COR-L47 (cell line): ENCODE measurements at places on chromosomes 1 and 21.

- DNase-seq = no peak
These were observed 2.1 kb downstream of the TEX38 start for GRCh38 chr1:46673749-46674182.

DNA sequence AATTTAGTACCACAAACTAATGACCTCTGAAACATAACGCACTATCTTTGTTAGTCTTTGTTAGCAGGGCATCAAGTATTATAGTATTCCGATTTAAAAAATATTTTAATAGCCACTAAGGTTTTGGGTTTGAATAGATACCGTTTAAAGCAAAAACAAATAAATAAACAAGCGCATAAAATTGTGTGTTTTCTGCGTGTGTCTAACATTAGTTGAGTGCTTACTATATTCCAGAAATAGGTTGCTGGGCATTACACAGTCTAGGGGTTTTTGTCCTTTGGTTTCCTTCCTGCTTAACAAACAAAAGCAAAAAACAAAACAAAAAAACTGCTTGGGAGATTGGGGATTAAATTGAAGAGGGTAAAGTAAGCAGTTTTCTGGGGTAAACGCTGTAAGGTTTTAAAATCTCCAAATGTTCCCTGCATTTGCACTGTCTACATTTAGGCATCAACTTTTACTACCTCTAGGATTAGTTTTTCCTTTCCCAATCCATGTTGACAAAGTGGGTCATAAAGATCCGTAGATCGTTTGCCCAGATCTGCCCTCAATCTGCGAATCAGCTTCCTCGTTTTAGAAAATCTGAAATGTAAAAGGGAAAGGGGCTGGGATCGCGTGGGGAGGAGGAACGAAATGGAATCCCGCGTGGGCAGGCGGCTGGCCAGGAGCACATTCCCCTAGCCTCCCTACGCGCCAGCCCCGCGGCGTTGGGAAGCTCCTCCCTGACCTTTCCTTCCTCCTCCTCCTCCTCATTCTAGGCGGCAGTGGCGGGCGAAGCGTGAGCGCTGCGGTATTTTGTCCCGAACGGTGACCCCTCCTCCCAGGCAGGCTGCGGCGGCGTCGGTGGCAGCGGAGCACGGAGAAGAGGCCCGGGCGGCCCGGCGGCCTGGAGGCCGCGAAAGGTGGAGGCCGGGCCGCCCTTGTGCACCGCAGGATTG, at the start of gene KCTD3:
Gene KCTD3, plus strand, starts transcription at position 749 of the 935 bp plus-strand sequence. CDS start 382 bp downstream, outside the sequence.
- DNase-seq = peak; percentile 59

DNA sequence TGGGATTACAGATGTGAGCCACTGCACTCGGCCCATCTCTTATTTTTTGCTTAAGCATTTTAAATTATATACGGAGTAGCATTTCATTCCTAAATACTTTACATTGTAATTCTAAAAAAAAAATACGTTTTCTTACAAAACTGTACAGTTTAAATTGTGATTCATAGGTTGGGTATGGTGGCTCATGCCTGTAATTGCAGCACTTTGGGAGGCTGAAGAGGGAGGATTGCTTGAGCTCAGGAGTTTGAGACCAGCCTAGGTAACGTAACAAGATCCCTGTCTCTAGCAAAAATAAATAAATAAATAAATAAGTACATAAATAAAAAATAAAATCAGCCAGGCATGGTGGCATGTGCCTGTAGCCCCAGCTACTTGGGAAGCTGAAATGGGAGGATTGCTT, 24.6 kb downstream of the TBCE start:
- DNase-seq = no peak

GRCh38 chr1:98055457-98055856, 134.6 kb upstream of the DPYD start:
- no peak for DNase-seq

- no peak for DNase-seq
These were observed 12.4 kb downstream of the HHIPL2 start for GRCh38 chr1:222535455-222535854.

GRCh38 chr1:32056598-32056997, 16.1 kb upstream of the TMEM39B start:
- DNase-seq = no peak

GRCh38 chr1:183777328-183777727, 27.6 kb upstream of the RGL1 start:
- DNase-seq = no peak

DNA sequence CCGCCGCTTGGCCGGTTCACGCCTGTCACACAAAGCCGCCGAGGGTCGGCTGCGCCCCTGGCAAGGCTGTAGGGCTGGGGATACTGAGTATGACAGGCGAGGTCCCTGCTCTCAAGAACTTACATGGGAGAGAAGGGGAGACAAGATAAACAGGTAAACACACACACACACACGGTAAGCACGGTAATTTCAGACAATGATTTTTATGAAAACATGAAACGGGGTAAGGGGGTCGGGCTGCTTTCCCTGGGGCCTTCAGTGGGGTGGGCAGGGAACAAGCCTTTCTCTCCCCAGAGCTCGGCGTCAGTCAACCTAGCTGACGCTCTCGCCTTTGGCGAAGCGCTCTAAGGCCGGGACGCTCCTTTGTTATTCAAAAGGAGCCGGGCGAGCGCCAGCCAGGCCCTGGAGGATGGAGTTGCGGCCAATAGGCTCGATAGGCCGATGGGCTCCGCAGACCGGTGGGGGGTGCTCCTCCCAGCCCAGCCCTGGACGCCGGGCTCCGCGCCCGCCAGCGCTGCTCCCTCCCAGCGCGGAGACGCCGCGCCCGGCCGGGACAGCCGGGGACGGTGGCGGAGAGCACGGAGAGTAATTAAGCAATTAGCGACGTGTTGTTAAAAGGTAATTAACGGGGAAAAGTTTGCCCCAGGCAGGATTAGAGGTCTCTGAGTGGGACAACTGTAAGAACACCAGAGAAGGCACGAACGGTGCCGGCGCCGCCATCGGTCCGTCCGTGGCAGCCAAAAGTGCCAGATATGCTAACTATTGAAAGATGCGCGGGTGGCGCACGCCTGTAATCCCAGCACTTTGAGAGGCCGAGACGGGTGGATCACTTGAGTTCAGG, 950 bp upstream of the INKA2 start:
- DNase-seq = peak; percentile 72

GRCh38 chr1:161915051-161915503, 108.6 kb downstream of the OLFML2B start:
- no peak for DNase-seq

DNA sequence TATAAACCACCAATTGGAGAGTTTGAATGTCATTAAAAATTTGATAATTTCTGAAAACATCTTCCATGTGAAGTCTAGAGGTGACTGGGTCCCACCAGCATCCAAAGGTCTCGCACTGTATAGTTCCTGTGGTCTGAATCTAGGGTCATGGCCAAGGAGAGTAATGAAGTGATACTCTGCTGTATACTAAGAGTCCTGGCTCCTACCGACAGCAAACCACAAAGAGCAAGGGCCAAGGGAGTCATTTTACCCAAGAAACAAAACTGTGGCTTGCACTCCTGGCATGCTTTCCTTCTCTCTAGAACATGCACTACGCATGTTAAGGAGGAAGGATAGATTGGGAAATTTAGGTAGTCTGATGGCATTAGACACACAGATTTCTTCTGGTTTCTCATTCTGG, 115.6 kb downstream of the BRINP2 start:
- DNase-seq = no peak

DNA sequence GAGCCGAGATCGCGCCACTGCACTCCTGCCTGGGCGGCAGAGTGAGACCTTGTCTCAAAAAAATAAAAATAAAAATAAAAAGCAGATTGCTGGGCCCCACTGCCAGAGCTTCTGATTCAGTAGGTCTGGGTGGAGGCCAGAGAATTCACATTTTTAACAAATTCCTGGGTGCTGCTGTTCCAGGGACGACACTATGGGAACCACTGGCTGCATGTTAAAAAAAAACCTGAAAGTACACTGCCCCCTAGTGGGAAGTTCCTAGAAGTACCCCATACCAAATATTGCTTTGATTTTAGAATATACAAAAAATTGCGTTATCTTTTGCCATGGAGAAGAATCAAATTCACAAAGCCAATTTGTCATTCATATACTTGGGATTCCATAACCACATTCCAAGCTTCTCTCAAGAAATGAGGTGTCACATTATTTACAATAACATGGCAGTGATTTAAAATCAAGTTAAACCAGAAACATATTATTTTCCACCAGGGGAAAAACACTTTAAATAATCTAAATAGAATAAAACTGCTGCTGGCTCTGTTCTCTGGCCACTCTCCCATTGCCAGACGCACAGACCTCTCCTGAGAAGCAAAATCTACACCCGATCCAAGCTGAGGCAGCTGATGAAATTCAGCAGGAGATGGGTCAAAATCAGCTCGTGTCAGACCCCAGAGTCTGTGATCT, 27.4 kb downstream of the SYF2 start:
- DNase-seq = peak; percentile 36

DNA sequence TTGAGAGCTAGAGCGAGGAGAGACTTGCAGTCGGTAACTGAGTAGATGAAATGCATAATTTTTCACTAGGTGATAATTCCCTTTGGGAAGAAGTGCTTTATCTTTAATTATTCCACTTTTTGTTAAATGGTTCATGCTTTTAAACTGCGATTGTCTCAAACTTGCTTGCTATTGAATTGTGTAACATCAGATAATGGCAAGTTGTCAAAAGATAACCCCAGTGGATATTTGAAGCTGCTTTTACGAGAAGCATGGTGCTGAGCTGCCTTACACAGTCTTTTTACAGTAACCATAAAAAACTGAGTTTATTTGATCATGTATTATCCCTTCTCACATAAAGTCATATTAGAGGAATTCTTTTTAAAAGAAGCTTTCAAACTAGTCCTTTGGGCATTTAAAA, 30.2 kb downstream of the TMEM50B start:
- DNase-seq = no peak

DNA sequence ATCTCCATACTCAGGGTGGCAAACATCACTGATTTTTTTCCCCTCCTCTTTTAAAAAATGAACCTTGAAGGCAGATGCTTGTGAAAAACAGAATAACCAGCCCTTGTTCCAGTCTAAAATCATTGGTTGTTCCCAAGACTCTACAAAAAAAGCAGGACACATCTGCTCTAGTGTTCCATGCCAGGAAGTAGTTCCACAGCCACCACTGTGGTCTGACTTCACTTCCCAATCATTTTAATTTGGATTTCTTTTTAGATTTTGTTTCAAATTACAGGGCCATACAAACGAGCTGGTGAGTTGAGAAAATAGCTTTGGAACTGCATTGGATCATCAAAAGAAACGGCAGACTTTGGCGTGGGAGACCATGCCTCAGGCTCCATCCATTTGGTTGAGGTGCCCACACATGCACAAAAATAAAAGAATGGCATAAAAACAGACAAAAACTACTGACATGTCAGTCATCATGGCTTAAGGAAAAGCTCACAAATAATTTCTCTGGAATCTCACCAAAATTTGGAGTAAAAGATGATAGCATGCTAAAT, 210.0 kb downstream of the GABPA start:
- DNase-seq = no peak

DNA sequence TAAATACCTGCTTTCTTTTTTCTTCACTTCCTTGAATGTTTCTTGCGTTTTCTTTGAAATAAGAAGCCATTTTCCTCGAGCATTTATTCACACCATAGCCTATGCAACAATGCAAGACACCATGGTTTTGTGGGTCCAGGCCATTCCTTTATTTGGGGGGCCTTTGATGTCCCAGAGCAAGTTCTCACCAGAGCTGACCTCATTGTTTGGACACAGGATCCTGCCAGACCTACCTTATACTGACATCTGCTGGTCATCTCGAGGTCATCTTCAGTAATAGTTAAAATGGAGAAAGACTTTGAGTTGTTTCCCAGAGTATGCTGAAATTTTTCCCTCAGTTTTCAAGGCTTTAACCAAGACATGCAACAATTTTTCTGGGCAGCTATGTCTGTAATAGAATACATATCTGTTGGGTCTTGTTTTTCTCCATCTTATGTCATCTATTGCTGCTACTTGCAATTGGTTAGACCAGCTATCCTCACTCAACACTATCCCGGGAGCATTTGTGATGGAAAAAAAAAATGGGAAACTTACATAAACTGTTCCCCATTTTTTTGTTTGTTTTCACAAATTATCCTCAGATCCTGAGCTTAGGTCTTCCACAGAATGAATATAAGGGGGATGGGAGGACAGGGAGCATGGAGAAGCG, 34.0 kb upstream of the BACE2 start:
- DNase-seq = no peak

DNA sequence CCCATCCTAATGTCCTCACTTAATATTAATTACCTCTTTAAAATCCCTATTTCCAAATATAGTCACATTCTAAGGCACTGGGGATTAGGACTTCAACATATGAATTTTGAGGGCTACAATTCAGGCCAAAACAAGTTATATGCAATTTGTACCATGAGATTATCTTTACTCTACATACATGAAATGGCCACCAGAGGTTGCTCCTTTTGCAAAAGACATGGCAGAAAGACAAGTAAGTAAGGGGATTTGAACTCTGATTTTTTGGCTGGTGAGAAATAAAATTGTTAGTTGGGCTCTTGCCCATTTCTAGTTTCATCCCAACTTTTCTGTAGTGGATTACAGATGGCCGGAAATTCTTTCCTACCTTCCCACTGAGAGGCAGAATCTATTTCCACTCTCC, 4.8 kb upstream of the ALG6 start:
- DNase-seq = no peak

GRCh38 chr1:242212401-242212800, 213.5 kb upstream of the MAP1LC3C start:
- DNase-seq = peak; percentile 16

DNA sequence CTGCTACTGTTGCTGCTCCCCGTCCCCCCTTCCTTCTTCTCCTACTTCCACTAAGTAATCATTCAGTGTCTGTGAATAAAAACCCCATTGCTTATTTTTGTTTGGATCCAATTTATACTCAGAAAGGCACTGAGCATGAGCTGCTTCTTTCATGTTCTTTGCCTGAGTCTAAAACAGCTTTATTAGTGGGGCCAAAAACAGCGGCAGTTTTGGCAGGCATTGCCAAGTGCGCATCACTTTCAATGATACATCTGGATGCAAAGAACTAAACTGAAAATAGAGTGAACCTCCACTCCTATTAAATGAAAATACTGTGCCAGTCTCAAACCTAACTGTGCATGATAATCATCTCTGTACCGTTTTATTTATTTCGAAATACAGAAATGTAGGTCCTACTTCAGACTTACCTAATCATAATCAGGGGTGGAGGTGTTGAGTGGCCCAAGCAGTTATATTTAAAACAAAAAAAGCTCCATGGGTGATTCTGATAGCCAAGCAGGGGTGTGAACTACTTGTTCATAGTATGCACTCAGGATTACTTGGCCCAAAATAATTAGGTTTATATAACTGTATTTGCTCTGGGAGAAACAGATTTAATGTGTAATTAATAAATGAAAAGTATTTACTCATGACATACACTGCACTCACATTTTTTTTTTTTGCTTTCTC, 48.4 kb downstream of the NEK7 start:
- DNase-seq = no peak

DNA sequence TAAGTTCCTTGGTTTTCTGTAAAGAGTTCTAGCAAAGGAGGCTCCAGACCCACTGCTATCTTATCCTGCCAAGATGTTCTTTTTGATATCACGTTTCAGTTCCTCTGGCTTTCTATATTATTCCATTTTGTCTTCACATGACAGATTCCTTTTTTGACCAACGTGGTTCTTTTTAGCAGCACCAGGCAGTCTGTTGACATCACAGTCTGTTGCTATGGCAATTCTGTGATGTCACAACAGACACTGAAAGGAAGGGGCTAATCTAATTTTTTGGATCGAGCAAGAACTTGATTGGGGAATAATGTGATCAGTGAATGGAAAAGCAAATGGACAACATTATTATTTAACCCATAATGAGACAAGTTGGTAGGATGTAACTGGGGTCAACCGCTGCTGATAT, 64.5 kb upstream of the GOLT1A start:
- no peak for DNase-seq
